ENCODE measurements at places on chromosomes 3 and 15.

DNA sequence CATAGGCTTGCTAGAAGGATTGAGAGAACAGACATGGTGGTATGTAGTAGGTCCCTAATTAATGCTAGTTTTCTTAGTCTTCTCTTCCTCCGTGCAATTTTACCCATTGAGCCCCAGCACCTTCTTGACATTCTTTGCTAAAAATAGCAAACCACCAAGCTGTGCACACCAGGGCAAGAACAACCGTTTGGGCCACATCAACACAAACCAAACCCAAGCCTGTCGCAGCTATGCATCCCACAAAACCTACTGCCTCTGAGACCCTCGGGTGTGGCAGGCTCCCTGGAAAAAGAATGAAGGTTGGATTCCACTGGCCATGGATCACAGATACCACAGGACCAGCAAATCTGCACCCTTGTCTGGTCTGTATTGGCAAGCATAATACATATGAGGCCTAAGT, 27.1 kb downstream of the HEG1 start:
- no peak for DNase-seq

- peak; percentile 8 for DNase-seq
Observed at GRCh38 chr15:71780115-71780976, 30.0 kb upstream of the NR2E3 start.

DNA sequence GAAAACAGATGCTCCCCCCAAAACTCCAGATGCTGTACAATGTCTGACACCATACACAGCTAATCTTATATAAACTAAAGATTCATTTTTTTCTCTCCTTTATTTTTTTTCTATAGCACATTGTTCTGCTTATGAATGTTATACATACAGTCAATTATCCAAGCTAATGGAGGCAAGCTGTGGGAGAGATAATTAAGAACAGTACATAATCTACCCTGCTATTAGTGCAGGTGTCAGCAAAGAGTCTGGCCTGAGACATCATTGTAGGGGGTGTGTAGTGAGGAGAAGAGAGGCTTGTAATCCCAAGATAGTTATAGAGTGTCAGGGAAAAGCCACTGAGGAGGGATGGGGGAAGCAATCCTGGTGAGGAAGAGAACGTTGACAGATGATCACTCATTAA, 25.4 kb upstream of the CHMP2B start:
- DNase-seq: no peak

- no peak for DNase-seq
Observed at GRCh38 chr3:103963599-103963998, 1403.1 kb upstream of the ALCAM start.

GRCh38 chr3:82633319-82633718, 871.9 kb upstream of the GBE1 start:
- no peak for DNase-seq

GRCh38 chr15:68792901-68793766, 27.6 kb downstream of the ANP32A start:
- DNase-seq: no peak

GRCh38 chr3:191262650-191263049, 63.6 kb downstream of the OSTN start:
- no peak for DNase-seq

- DNase-seq: no peak
Observed at GRCh38 chr3:72679540-72680198, 168.6 kb downstream of the SHQ1 start.

DNA sequence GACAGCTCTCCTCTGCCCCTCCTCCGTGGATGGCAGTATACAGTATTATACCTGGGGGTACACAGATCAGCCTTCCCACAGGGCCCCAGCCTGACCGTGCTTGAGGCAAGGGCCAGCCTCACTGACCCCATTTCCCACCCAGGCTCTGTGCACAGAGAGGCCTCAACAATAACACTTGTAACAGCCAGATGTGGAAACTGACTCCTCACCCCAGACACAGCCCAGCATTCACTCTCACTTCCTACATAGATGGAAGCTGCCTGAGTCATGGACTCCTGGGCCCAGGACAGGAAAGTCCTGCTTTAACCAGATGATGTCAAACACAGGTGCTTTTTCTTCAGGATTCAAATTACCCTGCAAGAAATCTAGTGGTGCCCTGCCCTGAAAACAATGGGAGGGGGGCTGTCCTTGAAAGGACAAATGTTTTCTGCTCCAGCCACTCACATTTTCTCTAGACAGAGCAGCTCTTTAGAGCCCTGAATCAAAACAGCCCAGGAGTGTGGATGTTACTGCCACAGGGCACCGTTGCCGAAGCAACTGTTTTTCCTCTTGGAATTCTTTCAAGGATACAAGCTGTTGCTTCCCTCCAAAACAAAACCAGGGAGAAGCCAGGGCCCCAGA, 16.4 kb downstream of the CCDC12 start:
- no peak for DNase-seq

DNA sequence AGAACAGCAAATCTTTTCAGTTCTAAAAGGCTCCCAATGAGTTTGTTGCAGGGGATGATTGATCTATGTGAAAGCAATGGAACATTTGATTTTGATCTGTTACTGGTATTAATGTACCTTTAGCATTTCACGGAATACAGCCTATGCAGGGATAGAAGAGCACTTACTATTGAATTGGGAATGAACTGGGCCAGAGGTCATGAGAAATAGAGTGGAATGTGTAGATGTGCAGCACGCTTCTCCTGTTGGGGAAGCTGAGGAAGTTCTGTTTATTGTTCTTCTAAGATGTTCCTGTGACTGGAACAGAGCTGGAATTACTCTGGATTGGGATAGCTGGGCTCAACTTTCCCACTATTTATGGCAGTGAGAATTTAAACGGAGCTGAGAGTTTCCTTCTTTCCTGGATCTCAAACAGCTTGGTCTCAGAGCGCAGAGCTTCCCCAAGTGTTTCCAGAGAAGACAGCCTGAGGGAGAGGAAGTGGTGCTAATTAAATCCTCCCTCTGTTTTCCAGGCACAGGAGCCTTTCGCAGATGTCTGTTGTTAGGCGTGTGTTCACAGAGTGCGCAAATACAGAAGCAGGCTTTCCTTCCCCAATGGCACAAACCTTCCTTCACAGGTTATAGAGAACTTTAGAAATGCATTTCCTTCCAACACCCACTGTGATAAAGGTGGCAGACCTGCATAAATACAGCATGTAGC, 32.5 kb downstream of the TPRG1 start:
- no peak for DNase-seq

DNA sequence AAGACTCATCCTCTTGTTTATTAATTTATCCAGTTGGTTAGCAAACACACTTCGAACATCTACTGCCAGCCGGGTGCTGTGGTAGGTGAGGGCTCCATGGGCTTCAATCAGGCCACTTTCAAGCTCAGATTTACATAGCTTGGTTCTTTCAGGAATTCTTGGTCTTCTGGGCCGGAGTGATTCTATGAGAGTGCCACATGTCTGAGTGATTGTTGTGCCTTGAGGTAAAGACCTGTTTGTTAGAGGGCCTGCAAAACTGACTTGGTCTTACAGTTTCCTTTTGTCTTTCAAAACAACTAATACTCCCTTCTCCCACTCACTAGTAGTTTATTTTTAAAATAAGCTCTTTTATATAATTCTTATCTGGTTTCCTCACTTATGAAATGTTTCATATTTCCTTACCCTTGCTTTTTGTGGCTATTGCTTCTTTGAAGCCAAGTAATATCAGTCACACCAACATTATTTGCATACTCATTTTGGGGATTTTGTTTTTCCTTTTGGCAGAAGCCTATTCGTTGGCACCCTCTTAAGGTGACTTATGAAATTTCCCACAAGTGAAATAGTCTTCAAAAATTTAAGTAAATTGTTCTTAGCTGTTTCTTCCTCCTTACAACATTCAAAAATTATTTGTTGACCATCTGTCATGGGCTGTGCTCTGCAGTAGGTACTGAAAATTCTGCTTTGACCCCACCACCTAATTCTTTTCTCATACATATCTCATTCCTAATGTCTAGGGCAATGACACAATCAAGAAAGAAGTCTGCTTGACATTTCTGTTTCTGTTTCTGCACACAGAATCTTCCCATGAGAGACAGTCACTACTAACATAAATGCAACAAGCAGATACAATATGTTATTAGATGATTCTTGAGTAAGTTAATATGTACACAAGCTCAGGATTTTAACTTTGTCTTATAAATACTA, 120.2 kb downstream of the LRRC28 start:
- DNase-seq: no peak

GRCh38 chr15:55823191-55823670, 80.3 kb upstream of the PRTG start:
- no peak for DNase-seq

GRCh38 chr3:102207151-102207571, 227.7 kb upstream of the ZPLD1 start:
- DNase-seq: no peak

GRCh38 chr3:43919029-43919428, 228.3 kb downstream of the ABHD5 start:
- no peak for DNase-seq

DNA sequence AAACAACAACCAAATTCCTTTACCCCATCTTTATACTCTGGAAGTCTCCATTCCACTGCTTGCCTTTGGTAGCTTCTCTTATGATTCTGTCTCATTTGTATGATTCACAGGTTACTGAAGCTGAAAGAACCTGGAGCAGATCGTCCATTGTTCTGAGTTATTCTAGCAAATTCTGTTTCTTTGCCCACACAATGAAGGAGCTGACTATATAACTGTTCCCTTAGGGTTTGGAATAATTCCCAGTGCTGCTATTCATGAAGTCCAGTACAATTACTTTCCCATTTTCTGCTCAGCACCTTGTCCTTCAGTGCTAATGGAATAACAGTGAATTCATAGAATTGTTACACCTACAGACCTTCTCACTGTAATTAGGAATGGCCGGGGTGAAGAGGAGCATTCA, 167.8 kb downstream of the CHST2 start:
- no peak for DNase-seq

- no peak for DNase-seq
Observed at GRCh38 chr3:129312021-129312639, 33.5 kb downstream of the HMCES start.

DNA sequence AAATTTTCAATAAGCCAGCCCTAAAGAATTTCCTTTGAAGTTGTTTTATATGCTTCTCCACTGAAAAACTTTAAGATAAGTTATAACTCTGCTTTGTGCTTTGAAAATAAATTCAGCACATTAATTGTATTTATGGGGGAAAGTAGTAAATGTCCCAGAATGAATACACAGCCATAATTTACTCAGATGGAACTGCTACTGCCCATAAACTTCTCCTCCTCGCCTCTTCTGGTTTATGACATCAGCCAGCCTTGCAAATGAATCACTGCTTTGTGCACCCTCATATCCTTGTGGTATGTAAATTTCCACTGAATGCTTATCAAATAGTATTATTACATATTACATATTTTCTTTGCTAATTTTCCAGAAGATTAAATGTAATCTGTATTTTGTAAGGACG, 302.0 kb downstream of the DIPK2A start:
- no peak for DNase-seq

DNA sequence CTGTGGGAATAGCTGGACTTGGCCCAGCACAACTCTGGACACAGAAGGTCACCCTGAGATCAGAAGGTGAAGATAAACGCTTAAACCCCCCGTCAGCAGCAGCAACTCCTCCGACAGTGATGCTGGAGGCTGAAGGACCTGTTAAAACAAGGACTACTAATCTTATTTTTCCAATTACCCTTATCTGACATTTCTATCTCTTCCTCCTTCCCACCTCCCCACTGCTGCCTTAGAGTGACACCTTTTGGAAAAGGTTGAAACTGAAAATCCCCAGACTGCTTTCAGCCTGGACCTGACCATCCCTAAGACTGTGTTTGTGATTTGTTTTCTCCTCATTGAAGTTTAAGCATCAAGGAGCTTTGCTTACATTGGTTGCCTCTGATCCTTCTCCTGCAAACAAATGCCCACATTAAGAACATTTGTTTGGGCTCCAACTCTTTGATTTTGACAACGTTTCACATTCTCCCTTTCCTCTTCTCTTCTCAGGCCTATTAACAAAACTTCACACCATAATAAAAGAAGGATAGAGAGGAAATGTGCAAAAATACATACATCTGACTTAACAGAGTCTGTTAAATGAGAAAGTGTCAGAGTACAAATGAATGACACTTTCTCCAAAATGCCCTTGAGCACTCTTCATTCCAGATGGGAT, 410.6 kb upstream of the WNT5A start:
- no peak for DNase-seq

- no peak for DNase-seq
Observed at GRCh38 chr15:99409560-99409959, 156.2 kb upstream of the MEF2A start.

- no peak for DNase-seq
Observed at GRCh38 chr3:185207931-185208746, 45.7 kb downstream of the EHHADH start.

GRCh38 chr3:67064105-67064504, 66.0 kb downstream of the KBTBD8 start:
- DNase-seq: no peak

DNA sequence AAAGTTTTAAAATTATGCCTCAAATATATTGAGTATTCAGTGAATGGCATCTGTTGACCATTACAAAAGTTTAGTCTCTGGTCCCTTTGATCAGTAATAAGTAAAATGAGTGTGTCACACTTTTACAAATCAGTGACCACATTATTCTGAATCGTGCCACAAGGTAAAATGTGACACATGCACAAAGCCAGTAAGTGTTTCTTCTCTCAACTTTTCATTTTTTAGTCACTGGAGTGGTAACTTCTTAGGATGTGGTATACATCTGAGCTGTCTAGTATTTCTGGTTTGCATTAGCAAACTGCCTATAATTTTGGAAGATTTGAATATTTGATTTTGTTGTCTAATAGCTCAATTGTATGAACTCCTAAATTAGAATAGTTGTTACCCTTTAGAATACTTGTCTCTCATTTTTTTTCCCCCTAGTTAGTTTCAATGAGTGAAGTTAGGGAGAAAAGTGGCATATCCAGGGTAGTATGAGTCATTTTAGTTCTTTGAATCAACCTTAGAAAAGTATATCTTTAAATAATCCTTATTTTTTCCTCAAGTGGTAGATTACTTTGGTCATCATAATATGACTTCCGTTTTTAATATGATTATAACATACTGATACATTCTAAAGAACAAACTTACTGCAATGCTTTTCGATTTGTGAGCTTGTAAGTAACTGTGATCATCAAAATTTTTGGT, 18.1 kb downstream of the DNAJC13 start:
- DNase-seq: no peak

GRCh38 chr3:159852821-159853505, 135.7 kb upstream of the IL12A start:
- DNase-seq: no peak

DNA sequence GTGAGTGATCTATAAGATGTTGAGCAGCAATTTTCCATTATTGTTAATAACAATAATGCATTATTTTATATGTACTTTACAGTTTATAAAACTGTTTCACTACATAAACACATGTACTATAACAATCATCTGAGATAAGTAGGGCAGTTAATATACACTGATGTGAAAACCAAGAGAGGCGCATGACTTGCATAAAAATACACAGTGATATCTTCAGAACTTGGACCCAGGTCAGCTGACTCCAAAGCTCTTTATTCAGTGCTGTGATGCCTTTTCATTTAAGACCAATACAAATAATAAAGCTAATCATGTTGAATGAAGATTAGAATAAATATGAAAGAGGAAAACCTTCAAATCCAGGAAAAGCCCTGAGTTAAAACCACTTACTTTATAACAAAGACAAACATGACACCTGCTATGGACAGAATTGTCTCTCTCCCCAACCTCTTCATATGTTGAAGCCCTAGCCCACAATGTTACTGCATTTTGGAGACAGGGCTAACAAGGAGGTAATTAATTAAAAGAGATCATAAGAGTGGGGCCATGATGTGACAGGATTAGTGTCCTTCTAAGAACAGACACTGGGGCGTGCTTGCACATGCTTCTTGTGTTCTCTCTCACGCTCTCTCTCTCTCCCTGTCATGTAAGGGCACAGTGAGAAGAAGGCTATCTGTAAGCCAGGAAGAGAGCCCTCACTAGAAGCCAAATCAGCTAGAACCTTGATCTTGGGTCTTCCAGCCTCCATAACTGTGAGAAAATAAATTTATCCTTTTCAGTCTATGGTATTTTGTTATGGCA, 55.8 kb upstream of the TSPAN3 start:
- no peak for DNase-seq
